ENCODE measurements at places on chromosomes 16 and 17.

- peak; percentile 0 for DNase-seq
Observed at GRCh38 chr16:71214746-71215381, 15.7 kb downstream of the HYDIN start.

- DNase-seq = peak; percentile 5
Observed at GRCh38 chr16:15403392-15403995, 7.9 kb downstream of the MPV17L start.

- DNase-seq = no peak
Observed at GRCh38 chr17:78124081-78124835, 4.3 kb downstream of the TMC6 start.

DNA sequence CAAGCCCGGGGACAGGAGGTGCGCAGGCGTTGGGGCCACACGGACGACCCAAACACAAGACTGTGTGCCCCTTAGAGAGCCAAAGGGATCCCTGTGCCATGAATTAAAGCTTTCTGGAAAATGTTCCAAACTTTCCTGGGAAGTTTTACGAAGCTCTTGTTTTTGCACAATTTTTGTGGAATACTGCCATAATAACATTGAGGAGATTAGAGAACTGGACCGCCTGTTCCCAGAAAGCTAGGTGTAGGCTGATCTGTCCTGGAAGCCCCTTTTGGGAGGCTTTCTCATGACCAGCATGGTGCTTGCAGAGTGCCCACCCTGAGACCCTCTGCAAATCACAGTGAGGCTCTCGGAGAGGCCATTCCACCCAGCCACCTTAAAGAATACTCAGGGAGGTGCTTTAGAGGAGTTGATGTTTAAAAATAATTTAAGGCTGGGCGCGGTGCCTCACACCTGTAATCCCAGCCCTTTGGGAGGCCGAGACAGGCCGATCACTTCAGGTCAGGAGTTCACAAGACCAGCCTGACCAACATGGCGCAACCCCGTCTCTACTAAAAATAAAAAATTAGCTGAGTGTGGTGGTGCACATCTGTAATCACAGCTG lies 1.1 kb downstream of the KDM8 start:
- no peak for DNase-seq

- DNase-seq = peak; percentile 79
Observed at GRCh38 chr17:13735861-13736260, 134.1 kb upstream of the HS3ST3A1 start.

DNA sequence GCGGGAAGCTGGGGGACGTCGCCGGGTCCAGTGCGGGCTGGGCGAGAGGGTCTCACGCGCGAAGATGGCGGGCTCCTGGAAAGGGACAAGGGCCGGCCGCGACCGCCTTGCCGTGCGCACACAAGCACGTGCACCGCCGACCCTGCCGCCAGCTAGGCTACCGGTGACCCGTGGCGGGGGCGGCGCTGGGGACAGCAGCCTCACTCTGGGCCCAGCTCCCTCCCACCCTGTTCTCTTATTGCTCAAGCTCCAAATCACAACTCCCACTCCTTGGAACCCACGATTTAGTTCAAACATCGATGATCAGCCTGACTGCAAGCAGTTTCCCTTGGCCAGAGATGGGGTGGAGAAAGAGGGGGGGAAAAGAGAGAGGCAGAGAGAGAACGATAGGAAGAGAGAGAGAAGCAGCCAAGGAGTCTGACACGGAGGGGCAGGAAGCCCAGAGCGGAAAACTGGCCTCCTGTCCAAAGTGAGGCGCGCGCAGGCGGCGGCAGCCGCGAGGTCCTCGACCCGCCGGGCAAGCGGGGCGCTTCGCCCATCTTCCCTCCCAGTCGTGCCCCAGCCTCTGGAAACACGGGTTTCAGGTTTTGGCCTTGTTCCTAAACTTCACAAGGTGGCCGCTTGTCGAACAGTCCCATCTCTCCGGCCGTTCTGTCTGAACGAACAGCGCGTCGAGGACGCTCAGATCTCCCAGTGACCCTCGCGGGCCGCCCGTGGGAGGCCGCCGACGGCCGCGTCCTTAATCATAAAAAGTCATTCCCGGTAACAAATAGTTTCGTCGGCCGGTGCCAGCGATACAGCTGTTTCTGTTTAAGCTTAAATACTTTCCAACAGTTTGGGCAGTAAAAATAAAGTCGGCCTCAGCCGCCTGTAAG lies 1.7 kb upstream of the CBX8 start:
- peak; percentile 44 for DNase-seq

GRCh38 chr16:62977876-62978275 lies 941.6 kb upstream of the CDH8 start:
- no peak for DNase-seq

- no peak for DNase-seq
Observed at GRCh38 chr17:68231541-68231940, 16.3 kb upstream of the AMZ2 start.

DNA sequence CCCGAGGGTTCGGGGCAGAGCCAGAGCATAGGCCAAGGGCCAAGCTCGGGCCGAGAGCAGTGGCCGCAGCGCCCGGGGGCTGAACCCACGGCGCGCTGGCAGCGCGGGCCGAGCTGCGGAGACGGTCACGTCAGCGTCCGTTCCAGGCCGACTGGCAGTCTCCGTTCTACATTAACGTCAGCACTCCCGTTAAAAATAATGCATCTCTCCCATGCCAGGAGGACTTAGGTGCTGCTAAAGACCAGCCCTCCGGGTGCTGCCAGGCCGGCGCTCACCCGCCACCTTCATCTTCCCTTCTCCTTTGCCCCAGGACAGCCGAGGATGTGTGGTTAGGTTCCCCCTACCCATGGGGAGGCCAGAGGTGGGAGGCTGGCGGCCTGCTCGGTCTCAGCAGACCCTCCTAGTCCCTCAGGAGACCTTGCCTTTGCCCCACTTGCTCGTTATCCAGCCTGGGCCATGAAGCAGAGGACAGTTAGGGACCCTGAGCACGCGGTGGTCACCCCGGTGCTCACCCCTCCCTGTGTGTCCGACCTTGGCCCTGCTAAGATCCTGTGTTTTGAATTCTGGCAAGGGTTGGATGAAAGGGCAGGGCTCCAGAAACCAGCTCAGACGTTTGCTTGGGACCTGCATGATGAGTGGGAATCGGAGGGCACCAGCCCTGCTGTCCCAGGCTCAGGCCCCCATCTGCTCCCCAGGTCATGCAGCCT lies 572 bp downstream of the MPG start:
- DNase-seq = peak; percentile 73

- DNase-seq = peak; percentile 92
Observed at GRCh38 chr17:15883617-15884111, 61.3 kb upstream of the ADORA2B start.

DNA sequence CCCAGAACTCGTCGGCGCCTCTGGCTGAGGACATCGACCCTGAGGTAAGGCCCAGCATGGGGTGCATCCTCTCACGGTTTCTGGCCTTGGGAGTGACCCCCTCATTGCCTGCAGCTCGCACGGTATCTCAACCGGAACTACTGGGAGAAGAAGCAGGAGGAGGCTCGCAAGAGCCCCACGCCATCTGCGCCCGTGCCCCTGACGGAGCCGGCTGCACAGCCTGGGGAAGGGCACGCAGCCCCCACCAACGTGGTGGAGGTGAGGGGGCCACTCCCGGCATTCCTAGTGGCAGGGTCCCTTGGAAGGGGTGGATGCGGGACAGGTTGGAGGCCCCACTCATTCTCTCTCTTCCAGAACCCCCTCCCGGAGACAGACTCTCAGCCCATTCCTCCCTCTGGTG lies 8.4 kb upstream of the MRPL12 start:
- no peak for DNase-seq

- DNase-seq = no peak
Observed at GRCh38 chr16:51172368-51172767, 21.3 kb upstream of the SALL1 start.

DNA sequence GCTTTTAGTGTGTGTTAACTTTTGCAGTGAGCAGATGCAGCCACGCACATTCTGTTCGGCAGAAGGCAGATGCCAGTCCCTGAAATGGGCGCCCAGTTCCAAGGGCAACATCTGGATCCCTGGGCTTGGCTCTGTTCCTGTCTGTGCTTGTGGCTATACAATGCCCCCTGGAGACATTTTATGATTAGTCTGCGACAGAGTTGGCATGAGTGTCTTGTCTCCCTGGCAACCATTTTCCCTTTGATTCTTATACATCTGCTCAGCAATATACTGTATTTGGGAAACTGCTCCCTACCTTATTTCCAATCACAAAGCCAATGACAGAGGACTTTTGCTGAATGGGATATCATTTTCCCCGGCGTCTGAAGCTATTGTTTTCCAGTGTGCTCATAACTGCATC lies 1629.5 kb upstream of the GOT2 start:
- no peak for DNase-seq

GRCh38 chr17:57962279-57963148 lies 7.3 kb upstream of the CUEDC1 start:
- no peak for DNase-seq

- DNase-seq = no peak
Observed at GRCh38 chr17:27985306-27985705, 57.2 kb upstream of the NLK start.

DNA sequence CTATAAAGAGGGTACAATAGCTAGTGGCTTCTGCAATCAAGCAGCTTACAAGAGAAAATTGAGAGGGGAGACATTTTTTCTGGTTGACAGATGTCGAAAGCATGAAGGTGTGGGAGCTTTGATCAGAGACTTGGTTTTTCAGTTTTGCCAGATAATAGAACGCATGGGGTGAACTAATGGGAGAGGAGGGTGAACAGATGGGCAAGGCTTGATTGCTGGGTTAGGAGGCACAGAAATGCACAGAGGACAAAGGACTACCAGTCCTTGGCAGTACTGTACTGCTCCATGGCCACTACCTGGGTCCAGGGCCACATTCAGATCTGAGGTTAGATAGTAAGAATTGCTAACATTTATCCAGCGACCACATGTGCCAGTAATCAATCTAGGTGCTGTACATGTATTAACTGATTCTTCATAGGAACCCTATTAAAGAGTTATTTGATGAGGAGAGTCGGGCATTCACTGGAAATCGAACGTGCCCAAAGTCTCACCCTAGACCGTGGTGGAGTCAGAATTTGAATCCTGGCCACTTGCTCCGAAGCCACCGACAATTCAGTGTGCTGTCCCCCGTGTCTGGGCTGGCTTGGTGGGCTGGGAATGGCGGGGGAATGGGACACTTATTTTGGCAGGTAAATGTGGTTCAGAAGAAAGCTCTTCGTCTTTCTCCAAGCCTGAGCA lies 873 bp upstream of the KSR1 start:
- no peak for DNase-seq

DNA sequence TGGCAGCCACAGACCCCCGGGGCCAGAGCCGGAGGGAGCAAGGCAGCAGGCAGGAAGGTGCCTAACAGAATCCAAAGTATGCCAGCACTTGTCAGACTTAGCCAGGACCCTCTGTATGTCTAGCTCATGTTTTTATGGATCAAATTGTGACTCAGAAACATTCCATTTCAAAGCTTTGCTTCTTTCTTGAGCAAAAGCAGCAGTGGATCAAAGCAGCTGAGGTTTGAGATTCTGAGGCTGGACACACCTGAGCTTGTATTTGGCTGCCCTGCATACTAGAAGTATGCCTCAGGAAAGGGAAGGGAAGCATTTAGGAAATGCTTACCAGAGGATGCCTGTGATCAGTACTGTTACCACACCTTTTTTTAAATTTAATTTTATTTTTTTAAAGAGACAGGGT lies 5.7 kb upstream of the MYO1C start:
- no peak for DNase-seq

- no peak for DNase-seq
Observed at GRCh38 chr17:34318474-34318873, 761 bp upstream of the CCL8 start.

GRCh38 chr17:3544365-3544764 lies 13.2 kb downstream of the TRPV3 start:
- no peak for DNase-seq

DNA sequence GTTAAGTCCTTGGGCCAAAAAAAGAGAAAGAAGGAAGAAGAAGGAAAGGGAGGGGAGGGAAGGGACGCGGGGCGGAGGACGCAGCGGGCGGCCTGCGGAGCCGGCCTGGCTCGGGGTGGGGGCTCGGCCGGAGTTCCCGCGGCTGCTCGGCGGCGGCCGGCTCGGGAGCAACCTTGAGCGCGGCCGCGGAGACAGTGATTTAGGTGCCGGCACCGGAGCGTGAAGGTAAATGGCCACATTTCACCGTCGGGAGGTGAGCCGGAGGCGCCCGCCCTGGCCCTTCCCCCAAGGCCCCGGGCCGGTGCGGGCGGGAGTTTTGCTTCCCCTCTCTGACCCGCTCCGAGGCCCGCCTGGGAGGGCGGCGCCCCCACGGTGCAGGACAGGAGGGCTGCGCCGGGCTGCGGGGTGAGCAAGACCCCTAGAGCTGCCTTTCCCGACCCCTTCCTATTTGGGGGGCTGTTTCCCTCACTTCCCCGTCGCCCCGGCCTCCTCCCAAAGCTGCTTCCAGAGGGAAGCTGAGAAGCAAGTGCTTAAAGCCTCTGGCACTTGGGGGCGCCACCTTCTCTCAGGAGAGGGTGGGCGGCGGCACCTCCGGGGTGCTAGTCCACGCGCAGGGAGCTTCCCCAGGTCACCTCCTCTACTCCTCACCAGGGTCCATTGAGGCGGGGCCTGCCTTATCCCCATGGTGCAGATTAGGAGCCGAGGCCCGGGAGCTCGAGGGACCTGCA lies 56.5 kb downstream of the MRM1 start:
- no peak for DNase-seq

GRCh38 chr17:5605452-5605851 lies 21.1 kb upstream of the NLRP1 start:
- no peak for DNase-seq

DNA sequence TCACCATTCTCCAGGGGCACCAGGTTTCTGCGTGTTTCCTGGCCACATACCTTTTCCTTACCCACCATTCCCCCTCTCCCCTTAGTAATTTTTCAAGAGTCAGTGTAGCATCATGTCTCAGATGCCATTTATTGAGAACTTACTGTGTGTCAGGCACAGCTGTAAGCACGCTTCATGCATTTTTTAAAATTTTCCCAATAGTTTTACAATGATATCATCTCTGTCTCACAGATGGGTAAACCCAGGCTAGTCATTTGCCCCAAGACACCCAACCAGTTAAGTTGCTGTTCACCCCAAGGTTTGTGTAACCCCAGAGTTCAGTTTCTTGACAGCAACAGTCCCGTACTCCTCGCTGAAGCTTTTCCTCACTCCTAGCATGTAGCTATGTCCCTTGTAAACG lies 56.4 kb upstream of the IRX3 start:
- DNase-seq = no peak

- peak; percentile 32 for DNase-seq
Observed at GRCh38 chr16:48559462-48560211, 50.3 kb downstream of the N4BP1 start.

Measured in fibroblast of mammary gland (primary cell).